AG04450 (cell line): ENCODE measurements at places on chromosomes 5 and 9. TPM values are rescaled to one million over a fixed set of nuclear protein-coding genes. Genes with fewer than 3 reads are reported as not detected.

DNA sequence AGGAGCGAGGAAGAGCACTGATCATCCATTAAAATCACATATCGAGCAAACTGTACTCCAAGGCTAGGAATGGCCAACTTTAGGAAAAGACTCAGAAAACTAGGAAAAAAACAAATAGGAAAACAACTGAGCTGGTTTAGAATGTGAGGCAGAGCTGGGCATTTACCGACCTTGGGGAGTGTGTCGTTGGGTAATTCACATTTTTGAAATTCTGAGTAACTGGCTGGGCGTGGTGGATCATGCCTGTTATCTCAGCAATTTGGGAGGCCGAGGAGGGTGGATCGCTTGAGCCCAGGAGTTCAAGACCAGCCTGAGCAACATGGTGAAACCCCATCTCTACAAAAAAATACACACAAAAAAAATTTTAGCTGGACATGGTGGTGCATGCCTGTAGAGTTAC is 70.1 kb downstream of the ZFAND5 start:
- no peak for DNase-seq

The LHX3 gene
- polyA plus RNA-seq, result not detected in 2 replicates

DNA sequence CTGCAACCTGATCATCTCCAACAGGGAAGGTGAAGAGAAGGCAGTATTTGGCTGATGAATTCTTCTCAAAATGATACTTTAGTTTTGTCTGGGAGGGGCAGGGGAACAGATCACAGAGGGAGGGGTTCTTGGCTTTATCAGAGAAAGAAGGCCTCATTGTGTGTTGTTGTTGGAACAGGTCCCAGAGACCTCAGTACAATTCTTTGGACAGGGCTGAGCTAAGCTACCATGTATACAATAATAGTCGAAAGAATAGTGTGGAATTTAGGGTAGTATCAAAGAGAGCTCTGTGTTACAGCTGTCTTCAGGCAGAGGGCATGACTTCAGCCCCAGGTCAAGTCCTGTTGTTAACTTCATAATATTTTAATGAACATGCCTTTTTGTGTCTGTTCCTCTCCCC is 39.9 kb downstream of the ARHGAP26 start:
- DNase-seq, result no peak

The GARIN3 gene
- polyA plus RNA-seq, result not detected in 2 replicates

GRCh38 chr9:109912082-109912582 is 132.1 kb downstream of the PALM2AKAP2 start:
- peak; percentile 47 for DNase-seq

- DNase-seq, result peak; percentile 74
Measured at GRCh38 chr5:139660923-139661814, 13.0 kb downstream of the CXXC5 start.

DNA sequence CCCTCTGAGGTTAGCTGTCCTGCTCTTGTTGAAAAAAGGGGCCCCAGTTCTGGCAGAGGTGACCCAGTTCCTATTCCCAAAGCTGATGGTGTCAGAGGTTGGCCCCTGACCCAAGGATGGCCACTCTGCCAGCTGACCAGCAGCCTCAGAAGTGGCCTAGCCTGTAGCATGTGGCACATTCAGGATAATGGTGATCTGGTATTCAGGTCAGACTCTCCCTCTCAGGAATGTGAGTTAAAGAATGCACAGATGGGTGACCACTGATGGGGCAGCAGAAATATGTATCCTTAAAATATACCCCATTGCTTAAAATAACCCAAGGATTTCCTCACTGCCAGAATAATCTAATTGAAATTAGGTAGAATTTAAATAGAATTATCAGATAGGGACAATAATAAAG is 369.2 kb downstream of the SEMA5A start:
- no peak for DNase-seq

GRCh38 chr5:150067405-150067960 is 18.9 kb downstream of the CSF1R start:
- no peak for DNase-seq
